ENCODE measurements at places on chromosomes 13 and 19. TPM values are rescaled to one million over a fixed set of nuclear protein-coding genes. Genes with fewer than 3 reads are reported as not detected.

- DNase-seq = no peak
These were observed 46.2 kb downstream of the FNDC3A start for GRCh38 chr13:49021953-49022352.

- DNase-seq = no peak
These were observed 19.2 kb upstream of the ZNF175 start for GRCh38 chr19:51551673-51552432.

DNA sequence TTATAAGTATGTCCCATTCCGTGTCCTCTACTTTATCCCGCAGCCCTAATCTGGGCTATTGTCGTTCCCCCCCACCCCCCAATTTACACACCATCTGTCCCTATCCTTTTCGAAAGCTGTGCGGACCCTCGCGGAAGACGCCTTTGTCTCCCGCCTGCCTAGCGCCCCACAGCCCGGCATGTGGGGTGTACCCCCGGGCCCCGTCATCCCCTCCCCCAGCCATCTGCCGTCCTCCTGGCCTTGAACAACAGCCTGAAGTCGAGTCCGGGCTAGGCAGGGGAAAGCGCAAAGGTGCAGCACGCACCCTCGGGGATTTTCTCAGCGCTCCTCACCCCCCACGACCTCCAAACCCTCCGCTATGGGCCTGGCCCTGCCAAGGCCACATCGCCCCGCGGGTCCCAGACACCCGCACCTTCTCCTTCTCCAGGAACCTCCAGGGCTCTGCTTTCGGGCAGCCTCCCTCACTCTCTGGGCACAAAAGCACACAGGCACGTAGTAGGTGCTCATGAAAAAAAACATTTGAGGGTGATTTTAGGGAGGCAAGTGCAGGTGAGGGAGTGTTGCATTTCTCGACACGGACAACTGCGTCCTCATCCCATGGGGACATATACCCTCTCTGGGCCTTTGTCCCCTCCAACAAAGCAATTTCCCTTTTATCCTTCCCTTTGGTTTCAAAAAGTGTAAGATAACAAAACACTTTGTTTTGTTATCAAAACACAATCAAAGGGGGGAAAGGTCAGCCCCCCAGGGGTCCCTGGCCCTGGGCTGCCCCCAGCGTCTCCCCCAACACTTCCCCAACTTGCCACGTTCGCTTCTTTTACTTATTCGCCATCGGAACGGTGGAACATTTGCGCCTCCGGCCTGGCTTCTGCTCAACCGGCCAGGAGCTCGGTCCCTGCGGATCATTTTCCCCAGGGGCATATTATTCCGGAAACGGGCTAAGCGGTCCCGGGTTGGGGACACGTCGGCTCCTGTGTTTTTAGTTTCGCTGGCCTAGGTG lies 16.4 kb downstream of the CCDC124 start:
- DNase-seq = no peak

DNA sequence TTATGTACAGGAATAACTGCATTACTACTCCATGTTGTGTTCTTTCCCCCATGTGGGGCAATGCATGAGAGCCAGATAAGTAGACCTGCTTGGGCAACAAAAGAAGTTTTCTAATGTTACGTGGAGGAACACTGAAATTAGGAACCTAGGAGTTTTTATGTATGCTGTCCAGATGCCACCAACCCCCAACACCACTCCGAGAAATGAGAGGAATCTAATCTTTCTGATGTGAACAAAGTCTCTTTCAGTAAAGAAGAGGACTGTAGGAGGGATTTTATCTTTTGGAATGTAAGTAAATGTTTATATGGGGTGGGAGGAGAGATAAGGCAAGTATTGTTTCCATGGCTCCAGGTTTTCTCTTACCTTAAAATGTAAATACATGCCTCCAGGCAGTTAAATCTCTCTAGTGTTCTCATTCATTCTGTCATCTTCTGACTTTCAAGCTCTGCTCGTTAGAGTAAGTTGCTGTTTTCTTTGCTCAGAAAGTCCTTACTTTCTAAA lies 820.6 kb downstream of the PCDH17 start:
- DNase-seq = no peak

- DNase-seq = no peak
These were observed 1.3 kb downstream of the IL11 start for GRCh38 chr19:55368701-55369563.

- no peak for DNase-seq
These were observed 106.8 kb downstream of the STOML3 start for GRCh38 chr13:38883783-38884182.

DNA sequence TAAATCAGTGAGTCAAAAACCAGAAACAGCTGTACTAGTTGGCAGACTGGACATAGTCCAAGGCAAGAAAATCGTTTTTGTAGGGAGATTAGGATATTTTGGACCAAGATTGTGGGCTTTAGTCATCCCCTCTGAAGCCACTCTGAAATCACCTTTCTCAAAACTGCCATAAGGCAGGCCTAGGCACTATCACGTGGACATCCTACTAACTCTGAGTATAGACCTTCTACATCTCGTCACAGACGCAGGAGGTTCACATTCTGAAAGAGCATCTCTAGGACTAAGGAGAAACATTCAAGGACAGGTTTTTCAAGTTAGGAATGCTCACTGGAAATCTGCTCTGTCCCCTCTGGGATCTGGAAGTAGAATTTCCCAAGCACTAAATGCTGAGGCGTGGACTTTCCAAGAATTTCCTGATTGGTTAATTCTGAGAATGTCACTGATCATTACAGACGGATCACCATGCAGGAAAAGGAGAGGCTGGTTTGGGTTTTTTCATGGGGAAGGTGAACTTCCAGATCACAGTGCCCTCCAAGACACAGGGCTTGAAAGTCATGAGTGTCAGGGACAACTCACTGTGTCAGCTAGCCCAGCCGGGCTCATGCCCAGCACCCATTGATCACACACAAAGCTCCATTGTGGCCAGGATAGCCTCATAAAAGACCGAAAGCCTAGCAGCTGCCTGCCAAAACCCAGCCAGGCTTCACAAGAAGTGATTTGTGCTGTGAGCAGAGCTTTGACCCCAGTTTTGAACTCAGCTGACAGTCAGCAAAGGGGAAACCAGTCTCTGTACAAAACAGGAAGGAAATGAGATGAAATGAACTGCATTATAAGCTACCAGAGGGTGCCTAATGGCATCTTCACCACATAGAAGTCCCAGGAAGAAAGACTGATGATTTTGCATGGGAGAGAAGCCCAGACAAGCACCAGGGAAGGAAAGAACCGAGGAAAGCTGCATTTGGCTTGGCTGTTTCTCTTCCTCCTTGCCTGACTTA lies 2.7 kb upstream of the RUBCNL start:
- DNase-seq = no peak

DNA sequence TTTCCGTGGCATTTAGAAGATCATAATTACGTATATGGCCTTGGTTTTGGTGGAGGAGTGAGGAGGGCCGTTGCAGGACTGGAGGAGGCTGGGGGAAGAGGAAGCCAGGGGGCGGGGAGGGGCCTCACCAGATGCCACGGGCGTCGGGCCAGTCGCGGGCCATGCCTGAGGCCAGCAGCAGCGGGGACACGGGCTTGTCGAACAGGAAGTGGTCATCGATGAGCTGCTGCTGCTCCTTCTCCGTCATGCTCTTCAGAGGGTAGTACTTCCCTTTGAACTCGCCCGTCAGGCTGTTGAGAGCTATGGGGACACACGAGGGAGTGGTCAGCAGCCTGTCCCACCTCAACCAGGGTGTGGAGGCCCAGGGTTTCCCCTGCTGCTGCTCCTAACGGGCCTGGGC lies 11.1 kb downstream of the CKM start:
- no peak for DNase-seq

DNA sequence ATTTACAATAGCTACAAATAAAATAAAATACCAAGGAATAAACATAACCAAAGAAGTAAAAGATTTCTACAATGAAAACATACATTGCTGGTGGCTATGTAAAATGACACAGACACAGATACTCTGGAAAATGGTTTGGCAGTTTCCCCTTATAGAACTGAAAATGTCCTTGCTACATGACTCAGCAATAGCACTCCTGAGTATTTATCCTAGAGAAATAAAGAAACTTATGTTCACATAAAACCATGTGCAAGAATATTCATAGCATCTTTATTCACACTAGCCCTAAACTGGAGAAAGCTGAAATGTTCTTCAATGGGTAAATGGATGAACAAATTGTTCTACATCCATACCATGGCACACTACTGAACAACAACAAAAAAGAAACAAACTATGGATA lies 100.2 kb upstream of the RFC3 start:
- no peak for DNase-seq

DNA sequence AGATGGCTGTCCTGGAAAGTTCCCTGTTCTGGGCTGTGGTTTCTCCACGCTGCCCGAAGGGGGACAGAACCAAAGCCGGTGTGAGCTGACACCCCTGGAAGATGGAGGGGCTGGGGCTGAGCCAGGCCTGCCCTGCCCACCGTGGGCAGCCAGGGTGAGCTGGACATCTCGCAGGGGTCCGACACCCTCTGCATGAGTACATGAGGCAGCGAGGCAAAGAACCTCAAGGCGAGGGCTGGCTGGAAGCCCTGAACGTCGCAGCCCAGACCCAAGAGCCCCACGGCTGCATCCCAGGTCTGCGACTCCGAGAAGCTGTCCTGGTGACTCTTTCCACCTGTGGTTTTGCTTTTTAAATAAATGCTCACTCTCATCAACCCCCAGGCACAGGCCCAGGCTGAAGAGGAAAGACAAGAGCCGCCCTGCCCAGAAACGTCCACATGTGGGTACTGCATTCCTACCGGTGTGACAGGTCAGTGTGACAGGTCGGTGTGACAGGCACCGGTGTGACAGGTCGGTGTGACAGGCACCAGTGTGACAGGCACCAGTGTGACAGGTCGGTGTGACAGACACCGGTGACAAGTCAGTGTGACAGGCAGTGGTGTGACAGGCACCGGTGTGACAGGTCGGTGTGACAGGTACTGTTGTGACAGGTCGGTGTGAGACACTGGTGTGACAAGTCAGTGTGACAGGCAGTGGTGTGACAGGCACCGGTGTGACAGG lies 30.6 kb downstream of the GAS6 start:
- DNase-seq = no peak

GRCh38 chr13:102550507-102550906 lies 46.3 kb upstream of the TPP2 start:
- DNase-seq = no peak

Gene ZIK1
- polyA plus RNA-seq = 16.3 TPM

Gene LENG1
- polyA plus RNA-seq = 8.7 TPM

Gene SAFB2
- polyA plus RNA-seq = 68.3 TPM

Gene LENG9
- 2.0 TPM for polyA plus RNA-seq
